ENCODE measurements at places on chromosomes 4 and X.

- no peak for DNase-seq
Observed at GRCh38 chr4:87745064-87745807, 54.1 kb upstream of the IBSP start.

- DNase-seq, result no peak
Observed at GRCh38 chr4:52038103-52038912, at the start of gene SGCB. SGCB (minus strand) TSS chr4:52038299; CDS start chr4:52038259, 40 bp downstream.

GRCh38 chr4:111697176-111697942, 447.9 kb upstream of the FAM241A start:
- DNase-seq, result no peak

DNA sequence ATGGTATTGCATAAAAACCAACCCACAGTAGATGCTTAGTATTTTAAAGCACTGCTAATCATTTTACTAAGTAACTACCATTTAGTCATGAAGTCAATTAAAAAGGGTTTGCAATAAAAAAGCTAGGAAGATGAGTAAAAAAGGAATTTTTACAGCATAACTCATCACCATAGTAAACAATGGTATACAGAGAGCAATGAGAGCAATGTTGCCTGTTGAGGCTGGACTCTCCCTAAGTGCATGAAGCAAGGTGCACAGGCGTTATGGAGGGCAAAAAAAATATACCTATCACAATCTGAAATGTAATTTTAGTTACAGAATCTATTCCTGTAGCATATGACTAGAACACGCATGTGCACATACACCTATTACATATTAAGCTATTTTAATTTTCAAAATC, 129.6 kb upstream of the BMP3 start:
- DNase-seq, result peak; percentile 1

All from BJ (cell line).